ENCODE measurements at places on chromosomes 2 and 18.
A peak's percentile ranks its signal among the peaks of the same experiment; 100 is the strongest.

- DNase-seq: peak; percentile 53
These were observed 46.5 kb downstream of the PTGR3 start for GRCh38 chr18:75162467-75162866.

- DNase-seq: peak; percentile 52
These were observed 972 bp downstream of the IL1R1 start for GRCh38 chr2:102143450-102143985.

DNA sequence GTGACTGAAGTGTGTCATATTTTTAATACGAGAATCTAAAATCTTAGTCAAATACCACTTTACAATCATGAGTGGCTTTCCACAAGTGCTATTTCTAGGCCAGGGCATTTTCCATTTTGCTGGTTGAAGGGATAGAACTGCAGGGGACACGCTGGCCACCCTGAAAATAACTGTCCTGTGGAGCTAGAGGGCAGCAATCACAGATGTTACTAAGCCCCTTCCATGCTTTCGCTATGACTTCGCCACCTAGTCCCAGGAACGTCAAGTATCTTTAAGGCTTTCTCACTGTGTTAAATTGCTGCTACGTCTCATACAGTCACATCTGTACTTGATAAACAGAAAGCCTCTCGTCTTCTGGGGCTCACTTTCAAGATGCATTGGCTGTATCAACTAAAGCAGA is 171.8 kb downstream of the CDH2 start:
- no peak for DNase-seq

DNA sequence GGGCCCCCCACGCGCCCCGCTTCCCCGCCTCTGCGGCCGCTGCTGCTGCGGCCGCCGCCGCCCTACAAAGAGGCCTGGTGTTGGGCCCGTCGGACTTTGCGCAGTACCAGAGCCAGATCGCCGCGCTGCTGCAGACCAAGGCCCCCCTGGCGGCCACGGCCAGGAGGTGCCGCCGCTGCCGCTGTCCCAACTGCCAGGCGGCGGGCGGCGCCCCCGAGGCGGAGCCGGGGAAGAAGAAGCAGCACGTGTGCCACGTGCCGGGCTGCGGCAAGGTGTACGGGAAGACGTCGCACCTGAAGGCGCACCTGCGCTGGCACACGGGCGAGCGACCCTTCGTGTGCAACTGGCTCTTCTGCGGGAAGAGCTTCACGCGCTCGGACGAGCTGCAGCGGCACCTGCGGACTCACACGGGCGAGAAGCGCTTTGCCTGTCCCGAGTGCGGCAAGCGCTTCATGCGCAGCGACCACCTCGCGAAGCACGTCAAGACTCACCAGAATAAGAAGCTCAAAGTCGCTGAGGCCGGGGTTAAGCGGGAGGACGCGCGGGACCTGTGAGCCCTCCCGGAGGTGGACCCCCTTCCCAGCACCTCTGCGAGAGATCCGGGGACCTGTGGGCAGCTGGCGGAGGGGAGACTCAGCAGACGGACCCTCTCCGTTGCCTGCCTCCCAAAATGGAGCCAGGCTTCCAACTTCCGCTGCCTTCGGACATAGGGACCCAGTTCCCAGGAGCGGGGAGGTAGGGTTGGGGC is 1.9 kb downstream of the SP5 start:
- DNase-seq: peak; percentile 26

Data from astrocyte of the spinal cord (primary cell).